Activated T-cell treated with anti-CD3 and anti-CD28 coated beads for 1 hour (primary cell): ENCODE measurements at places on chromosomes 16 and 17.

DNA sequence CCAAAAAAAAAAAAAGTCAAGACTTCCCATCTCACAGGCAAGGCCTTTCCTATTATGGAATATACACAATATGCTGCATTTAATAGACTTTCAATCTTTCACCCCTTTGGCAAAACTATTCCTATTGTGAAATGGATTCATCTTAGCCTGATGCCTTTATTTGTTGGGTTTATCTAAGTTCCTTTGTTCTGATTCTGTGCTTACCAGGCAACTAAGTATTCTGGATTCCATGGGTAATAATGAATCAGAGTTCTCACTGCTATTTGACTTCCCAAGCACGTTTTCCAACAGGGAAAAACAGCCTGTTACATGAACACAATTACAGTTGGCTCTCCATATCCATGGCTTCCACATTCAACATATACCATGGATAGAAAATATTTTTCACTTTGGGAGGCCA lies 135.5 kb downstream of the MYO1D start:
- DNase-seq = no peak

DNA sequence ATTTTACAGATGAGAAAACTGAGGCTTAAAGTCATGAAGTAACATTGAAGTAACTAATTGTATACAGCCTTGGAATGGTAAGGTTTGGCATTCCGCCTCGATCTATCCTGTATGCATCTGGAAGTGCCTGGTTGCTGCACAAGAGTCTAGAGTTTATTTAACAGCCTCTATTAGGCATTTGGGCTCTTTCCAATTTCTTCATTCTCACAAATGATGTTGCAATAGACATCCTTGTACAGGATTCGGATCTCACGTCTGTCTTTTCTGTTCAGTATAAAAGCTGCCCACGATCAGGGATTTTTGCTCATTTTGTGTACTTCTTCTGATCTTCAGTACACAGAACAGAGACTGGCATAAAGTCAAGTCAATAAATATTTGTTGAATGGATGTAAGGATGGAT lies 100.5 kb downstream of the AIPL1 start:
- DNase-seq = no peak

DNA sequence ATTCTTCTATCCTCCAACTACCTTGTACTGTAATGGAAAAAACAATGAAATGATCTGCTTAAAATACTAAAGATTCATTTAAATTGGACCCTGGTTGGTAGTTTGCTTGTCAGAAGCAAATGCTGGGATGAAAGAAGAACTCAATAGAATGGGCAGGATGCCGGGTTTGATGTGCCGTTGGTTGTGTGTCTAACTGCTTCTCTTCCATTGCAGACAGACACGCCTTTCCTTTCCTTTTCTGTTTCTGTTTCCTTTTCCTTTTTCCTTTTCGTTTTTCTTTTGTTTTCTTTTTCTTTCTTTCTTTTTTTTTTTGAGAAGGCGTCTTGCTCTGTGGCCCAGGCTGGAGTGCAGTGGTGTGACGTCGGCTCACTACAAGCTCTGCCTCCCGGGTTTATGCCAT lies 64.6 kb downstream of the PLCG2 start:
- DNase-seq = no peak

DNA sequence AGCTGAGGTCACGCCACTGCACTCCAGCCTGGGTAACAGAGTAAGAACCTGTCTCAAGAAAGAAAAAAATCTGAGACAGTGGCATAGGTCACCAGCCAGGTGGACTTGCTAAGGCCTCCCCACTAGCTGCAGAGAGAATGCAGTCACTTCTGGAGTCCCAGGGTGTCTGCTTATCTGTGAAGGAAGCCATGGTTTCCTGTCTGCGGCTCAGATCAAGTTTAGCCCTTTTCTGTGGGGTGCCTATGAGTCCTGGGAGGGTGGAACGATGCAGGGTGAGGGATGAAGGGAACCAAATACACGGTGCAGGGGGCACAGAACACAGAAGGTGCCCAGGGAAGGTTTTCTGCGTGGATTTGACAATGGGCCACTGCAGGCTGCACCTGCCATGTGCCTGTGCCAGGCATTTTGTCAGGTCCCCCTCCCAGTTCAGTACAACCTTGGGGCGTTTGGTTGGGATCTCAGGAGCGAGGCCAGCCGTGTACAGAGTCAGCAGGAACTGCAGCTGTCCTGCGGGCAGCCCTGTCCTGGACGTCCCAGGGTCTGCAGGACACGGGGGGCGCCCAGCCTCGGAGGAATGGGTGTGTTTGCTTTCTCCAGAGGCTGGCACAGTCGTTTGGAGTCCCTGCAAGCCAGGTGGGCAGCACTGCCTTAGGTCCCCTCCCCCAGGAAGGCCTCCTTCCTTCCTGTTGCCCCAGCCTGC lies 41.8 kb downstream of the RAB11FIP4 start:
- DNase-seq = peak; percentile 18

GRCh38 chr17:27384261-27384701 lies 72.0 kb upstream of the KSR1 start:
- no peak for DNase-seq

- DNase-seq = no peak
These were observed 16.5 kb upstream of the ST6GALNAC1 start for GRCh38 chr17:76659928-76660655.

- DNase-seq = peak; percentile 87
These were observed 939 bp downstream of the BCL6B start for GRCh38 chr17:7023576-7024401.

DNA sequence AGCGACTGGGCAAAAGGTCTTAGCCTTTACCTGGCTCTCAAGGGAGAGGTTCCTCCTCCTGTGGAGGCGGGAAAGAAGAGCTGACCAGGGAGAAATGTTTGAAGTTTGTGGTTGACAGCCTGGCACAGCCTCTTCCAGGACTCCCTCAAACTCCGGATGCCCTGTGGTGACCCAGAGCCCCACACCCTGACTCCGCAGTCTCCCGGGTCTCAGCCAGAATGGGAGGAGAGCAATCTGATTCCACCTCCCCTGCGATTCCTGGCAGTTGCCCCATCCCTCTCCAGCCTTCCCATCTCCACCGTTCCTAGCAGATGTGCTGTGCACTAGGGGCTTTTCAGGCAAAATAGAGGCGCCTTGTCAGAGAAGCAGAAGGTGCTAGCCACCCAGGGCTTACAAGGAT lies 5.5 kb upstream of the DNAI2 start:
- no peak for DNase-seq

DNA sequence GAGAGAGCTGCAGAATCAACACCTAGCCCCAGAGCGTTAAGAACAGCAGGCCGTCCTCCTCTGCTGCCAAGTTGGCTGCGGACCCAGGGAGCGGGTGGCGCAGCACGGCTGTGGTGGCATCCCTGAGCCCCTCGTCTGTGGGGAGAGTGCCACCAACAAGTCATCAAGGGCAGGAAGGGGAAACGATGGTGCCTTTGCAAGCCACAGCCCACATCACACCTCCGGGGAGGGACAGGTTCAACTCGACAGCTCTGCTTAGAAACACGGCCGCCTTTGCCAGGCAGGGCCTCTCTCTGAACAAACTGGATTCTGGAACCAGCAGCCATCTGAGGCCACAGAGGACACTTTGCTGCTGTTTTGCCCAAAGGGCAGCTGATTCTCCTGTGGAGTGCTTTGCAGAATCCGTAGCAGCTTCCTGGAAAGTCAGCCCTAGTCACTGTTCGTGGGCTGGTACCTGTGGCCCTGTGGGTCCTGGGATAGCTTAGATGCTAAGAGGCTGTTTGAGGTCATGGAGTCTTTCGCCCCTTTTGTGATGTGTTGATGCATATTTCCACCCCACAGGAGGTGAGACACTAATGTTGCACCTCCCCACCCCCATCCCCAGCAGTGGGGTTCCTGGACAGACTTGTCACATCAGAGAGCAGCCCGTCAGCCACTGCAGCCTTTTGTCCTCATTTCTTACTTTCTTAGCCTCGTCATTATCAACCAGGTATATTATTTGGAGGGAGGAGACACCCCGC lies 270.6 kb downstream of the CPPED1 start:
- peak; percentile 5 for DNase-seq

DNA sequence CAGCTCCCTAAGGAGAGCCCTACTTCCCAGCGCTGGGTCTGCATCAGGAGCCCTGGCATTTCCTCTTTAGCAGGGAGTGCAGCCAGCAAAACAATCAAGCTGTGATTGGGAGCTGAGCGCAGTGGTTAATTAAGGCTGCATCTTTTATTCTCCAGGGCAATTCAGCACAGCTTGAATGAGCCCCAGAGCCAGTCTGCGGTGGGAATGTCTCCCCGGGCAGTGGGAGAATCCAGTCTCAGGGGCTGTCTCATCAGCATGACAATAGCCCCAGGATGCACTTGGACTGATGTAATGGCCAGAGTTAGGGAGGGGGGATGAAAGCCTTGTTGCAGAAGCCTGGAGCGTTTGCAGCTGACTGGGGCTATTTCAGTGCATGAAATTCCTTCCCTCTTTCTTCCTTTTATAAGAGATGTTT lies 292.6 kb upstream of the SOX9 start:
- DNase-seq = no peak

GRCh38 chr16:7324321-7324720 lies 8.3 kb upstream of the RBFOX1 start:
- DNase-seq = no peak

- no peak for DNase-seq
These were observed at the start of gene TBX4 for GRCh38 chr17:61452301-61453290. TBX4 (plus strand) TSS chr17:61452422; CDS start chr17:61456491, 4,069 bp downstream.

DNA sequence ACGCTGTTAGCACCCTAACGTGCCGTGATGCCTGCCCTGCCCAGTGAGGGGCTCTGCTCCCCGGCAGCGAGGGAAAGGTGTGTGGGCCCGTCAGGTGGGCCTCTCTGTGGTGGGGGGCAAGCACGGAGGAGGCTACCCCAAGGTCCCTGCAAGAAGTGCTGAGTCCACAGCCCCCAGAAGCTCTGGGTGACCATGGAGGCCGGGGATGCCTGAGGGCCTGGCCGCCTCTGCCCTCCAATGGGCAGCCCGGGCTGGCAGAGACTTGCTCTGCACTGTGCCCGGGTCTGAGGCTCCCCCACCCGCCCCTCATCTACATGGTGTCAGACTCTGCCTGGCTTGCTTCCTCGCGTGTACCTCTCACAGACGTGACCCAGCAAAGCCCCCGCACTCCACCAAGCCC lies 12.2 kb downstream of the SLC38A10 start:
- no peak for DNase-seq

DNA sequence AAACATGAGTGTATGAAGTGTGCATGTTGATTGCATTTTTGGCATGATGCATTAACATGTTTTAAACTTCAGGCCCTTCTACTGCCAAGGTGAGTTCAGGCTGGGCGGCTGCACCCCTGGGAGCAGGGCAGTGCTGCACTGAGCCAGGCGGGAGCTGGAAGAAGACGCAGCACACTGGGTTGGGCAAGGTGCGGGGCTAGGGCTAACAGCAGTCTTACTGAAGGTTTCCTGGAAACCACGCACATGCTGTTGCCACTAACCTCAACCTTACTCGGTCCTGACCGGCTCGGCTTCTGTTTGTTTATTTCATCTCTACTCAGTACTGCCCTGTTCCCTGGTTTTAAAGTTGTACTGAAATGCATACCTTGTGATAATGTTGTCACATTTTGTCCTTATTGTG lies 61.0 kb downstream of the MAP2K4 start:
- DNase-seq = no peak
